ENCODE measurements at places on chromosomes 1 and 21.

DNA sequence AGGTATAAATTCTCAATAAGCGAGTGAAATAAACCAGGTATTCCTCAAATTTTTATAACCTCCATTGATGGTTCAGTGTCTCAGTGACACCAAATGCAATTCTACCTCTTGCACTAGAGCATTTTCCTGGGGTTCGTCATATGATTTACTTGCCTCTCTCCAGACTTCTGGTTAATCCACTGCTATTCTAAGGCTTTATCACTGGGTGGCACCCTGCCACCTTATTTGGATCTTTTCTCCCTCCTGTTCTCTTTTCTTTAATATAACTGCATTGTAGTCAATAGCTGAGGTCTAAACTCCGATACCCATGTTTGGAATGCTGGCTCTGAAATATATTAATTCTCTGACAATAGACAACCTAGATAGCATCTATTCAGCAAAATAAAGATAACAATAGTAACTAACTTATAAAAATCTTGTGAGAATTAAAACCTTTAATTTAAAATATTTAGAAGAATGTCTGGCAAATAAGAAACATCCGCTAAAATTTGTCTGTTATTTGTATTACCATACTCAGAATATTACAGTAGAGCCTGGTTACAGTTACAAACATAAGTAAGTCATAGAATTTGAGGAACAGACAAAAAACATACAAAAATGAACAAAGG lies 436.4 kb downstream of the PLA2G4A start:
- peak; percentile 1 for DNase-seq

- DNase-seq: no peak
These were observed 19.7 kb downstream of the PPFIA4 start for GRCh38 chr1:203045821-203046594.

- DNase-seq: no peak
These were observed 3.5 kb upstream of the LRIF1 start for GRCh38 chr1:110967256-110967655.

GRCh38 chr1:62493656-62494055 lies 56.8 kb downstream of the USP1 start:
- DNase-seq: no peak

DNA sequence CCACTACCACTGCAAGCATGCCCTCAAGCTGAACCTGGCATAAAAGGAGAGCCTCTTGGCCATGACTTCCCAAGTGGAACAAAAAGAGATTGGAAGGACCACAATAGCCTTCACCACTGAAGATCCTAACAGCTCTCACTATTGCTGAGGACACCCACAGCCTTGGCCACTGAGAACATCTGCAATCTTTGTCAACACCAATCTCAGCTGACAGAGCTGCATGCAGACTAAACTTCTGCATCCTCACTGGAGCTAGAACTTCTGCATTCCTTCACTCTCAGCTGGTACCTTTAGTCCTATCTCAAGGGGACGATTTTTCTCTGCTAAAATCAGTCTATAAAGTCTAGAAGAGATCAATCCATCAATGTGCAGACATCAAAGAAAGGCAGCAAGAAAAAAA lies 8.3 kb upstream of the FCRL2 start:
- DNase-seq: no peak

GRCh38 chr1:43247256-43247921 lies 22.4 kb upstream of the TMEM125 start:
- DNase-seq: no peak

- peak; percentile 23 for DNase-seq
These were observed 16.2 kb downstream of the SDCCAG8 start for GRCh38 chr1:243271996-243272395.

DNA sequence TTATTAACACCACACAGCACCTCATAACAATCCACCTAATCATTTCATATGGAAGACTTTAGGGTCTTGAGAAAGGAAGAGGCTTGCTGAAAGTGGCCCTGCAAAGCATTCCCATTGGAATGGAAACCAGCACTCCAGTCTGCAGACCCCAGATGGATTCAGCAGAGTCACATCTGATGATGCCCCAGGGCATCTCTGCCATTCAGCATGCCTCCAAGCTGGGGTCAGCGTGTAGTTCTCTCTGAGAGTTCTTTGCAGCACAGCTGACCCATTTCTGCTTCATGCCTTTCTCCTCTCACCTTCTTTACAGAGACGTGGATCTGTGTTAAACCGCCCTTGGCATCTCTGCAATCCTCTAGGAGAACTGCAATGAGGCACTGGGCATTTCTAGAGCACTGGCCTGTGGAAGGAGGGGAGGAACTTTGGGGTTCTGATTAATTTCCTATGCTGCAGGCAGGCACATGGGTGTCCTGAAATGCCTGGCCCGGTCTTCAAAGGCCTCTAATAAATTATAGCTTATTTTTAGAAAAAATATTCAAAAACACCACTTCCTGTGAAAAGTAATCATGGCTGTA lies 2.6 kb upstream of the LUZP1 start:
- no peak for DNase-seq

DNA sequence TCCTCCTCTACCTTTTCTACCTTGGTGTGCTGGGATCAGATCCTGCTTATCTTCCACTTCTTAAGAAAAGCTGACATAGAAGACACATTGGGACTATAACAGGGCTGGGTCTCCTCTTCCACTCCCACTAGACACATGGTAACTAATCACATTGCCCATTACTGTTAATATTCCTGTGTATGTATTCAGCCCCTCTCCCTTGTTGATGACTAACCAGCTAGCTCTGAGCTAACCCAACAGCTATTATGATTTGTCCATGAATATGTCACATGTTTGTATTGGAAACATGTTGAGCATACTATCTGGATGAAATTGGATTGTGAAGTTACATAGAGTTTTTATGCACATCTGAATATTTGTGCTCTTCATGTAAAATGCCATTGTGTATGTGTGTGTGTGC lies 52.9 kb downstream of the MPZL1 start:
- no peak for DNase-seq

DNA sequence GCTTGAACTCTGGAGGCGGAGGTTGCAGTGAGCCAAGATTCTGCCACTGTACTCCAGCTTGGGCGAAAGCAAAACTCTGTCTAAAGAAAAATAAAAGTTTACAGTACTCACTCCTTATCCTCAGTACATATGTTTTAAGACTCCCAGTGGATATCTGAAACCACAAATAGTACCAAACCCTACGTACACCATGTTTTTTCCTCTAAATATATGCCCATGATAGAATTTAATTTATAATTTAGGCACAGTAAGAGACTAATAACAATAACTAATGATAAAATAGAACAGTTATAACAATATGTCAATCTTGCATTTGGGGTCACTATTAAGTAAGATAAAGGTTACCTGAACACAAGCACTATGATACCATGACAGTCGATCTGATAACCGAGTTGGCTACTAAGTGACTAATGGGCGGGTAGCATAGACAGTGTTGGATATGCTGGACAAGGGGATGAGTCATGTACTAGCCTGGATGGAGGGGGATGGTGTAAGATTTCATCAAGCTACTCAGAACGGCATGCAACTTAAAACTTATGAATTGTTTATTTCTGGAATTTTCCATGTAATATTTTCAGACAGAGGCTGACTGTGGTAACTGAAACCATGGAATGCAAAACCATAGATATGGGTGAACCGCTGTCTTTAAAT lies 43.7 kb downstream of the ST7L start:
- peak; percentile 71 for DNase-seq

GRCh38 chr1:92217721-92218120 lies at the start of gene C1orf146:
Gene C1orf146, plus strand, starts transcription at chr1:92217915. Its CDS starts 13,506 bp downstream, at chr1:92231421.
- no peak for DNase-seq

GRCh38 chr1:72284348-72285073 lies 2.2 kb upstream of the NEGR1 start:
- DNase-seq: peak; percentile 78

DNA sequence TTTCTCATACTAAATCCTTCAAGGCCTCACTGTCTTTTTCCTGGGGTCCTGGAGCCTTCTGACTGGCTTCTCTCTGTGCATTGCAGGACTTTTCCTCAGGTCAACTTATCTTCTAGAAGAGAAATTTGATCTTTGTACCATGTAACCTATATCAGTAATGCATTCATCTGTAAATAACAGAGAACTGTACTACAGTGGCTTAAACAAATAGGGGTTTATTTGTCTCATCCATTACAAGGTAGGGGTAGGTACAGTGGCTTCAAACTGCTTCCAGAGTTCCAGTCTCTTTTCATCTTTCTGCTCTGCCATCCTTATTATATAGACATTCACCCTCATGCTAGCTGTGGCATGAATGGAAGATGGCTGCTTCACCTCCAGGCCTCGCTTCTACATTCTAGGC lies 29.5 kb upstream of the GTF2B start:
- DNase-seq: no peak

GRCh38 chr1:115767403-115767802 lies 1.1 kb downstream of the CASQ2 start:
- no peak for DNase-seq

GRCh38 chr1:110258734-110259133 lies 48.6 kb downstream of the KCNC4 start:
- DNase-seq: no peak

- no peak for DNase-seq
These were observed 9.4 kb upstream of the CD55 start for GRCh38 chr1:207311888-207312603.

DNA sequence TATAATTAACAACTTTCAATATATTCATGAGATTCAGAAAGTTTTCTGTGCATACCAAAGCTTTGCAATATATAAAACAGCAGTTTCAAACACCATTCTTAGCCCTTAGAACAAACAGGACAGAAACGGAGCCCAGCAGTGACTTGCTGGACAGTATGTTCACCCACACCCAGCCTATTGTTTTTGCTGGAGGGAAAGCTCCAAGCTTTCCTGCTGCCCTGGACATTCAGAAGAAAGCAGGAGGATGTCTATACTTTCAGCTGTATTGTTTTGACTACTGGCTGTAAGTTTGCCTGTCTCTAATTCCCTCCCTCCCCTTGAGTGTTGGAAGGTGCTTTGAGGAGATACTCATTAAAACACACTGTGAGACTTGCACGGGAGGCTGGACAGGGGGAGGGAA lies 9.6 kb downstream of the DENND2C start:
- no peak for DNase-seq

- no peak for DNase-seq
These were observed 23.4 kb upstream of the RNF187 start for GRCh38 chr1:228463559-228464455.

DNA sequence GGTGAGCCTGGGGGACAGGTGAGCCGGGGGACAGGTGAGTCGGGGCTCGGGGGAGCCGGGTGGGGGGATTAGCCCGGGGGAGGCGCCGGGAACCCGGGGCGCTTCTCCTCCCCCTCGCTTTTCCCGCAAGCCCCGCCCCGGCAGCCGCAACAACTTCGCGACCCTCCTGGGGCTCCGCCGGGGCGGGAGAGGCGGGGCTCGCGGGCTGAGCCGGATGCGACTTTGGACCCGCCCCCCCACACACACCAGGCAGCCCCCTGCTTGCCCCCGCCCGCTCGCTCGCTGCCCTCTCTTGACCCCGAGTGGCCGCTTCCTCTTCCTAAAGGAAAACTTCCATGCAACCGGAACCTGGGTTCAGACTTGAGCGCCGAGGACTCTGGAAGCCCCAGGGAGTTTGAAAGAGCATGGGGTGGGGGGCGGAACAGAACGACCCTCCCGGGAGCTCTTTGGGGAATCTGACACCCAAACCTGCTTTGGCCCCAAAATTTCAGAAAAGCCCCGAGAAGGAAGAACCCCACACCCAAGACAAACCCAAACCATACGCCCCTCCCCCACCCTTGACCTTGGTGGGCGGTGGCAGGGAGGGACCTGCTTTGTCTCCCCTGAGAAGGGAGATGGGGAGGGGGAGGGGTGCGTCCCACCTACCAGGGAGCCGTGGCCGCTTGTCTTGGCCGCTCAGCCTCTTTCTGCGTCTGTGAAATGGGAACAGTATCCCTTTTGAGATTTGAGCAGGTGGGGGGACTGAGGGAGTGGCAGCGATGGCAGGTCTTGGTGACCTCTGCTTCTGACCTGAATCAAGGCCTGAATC lies 550 bp downstream of the ARHGEF16 start:
- no peak for DNase-seq

GRCh38 chr1:64895500-64895899 lies 70.8 kb downstream of the JAK1 start:
- no peak for DNase-seq

GRCh38 chr1:163744301-163744887 lies 422.6 kb downstream of the NUF2 start:
- no peak for DNase-seq

DNA sequence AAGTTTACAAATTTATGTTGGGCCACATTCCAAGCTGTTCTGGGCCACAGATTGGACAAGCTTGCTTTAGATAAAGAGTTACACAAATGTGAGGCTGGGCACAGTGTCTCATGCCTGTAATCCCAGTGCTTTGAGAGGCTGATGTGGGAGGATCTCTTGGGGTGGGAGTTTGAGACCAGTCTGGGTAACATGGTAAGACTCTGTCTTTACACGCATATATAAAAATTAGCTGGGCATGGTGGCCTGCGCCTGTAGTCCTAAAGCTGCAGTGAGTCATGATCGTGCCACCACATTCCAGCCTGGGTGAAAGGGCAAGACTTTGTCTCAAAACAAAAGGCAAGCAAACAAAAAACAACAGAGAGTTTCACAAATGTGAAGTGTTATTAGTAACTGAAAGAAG lies 5.9 kb upstream of the VCAM1 start:
- peak; percentile 70 for DNase-seq

All from SJSA1 (cell line).